ENCODE measurements at places on chromosomes 7 and 10. TPM values are rescaled to one million over a fixed set of nuclear protein-coding genes. Genes with fewer than 3 reads are reported as not detected.

SNCG gene
- total RNA-seq = 213 TPM

BHLHA15 gene
- total RNA-seq = not detected

PDE1C gene
- total RNA-seq = 28.3 TPM

DNA sequence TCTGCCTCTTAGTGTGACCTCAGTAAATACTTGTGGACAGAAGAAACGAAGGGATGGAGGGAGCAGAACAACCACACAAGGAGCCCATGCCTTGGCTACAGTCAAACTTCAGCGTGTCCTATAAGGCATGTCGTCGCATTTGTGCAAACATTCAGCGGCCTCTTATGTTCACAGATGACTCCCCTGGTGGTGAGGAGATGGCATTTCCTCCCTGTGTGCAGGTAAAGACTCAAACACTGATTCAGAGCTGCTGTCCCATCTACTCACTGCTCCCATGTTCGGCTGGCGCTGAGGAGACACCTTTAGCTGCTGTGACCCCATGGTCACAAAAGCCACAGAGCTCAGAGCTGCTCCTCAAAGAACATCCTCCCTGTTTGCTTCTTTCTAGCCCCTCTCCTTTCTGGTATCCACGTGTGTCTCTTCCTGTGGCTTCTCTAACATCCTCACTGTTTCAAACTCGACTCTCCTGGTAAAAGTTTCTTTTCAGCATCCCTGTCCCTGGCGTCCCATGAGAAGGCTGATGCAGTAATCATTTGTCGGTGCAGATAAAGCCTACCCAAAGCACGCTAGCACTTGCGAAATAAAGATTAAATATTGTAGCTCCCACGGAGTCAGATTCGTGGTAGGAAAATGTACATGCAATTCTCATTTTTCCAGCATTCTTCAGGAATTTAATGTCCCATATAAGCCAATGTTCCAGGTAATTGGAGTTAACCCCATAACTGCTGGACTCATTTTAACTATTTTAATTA is 124.9 kb upstream of the NEBL start:
- no peak for DNase-seq

DNA sequence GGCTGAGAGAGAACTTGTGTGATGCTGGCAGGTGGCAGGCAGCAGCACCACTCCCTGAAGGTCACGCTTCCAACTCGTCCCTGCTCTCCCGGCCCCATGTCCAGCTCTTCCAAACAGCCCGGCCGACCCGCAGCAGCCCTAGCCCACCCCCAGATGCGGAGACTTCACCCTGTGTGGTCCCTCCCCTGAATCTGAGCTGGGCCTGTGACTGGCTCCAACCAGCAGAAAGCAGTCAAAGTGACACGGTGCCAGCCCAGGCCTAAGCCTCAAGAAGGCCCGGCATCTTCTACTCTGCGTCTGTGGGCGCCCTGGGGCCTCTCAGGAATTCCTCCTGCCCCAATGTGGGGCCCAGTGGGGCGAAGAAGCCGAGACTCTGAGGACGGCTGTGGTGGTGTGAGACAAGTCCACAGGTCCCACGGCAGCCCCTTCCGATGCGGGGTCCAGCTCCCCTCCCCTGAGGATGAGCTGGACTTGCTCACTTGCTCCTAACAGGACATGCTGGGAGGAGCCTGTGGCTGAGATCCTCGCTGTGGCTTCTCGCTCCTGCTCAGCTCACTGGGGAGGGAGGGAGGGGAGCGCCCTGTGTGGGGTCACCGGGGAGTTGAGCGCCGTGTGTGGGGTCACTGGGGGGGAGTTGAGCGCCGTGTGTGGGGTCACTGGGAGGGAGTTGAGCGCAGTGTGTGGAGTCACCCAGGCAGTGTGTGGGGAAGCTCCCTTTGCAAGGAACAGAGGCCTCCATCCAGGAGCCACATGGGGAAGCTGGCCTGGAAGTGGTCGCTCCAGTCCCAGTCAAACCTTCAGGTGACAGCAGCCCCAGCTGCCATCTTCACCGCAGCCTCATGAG is 9.5 kb downstream of the STK32C start:
- DNase-seq = no peak

- DNase-seq = no peak
Observed at GRCh38 chr10:132064771-132065437, 842 bp upstream of the JAKMIP3 start.

GRCh38 chr10:29794776-29795611 is 160.2 kb upstream of the SVIL start:
- DNase-seq = no peak

Measured in tibial nerve (tissue), 4 donors.